NCI-H1092 treated with DMSO at 0.1 percent for 48 hours (cell line): ENCODE measurements at places on chromosomes 4 and X.
A peak's percentile ranks its signal among the peaks of the same experiment; 100 is the strongest.

DNA sequence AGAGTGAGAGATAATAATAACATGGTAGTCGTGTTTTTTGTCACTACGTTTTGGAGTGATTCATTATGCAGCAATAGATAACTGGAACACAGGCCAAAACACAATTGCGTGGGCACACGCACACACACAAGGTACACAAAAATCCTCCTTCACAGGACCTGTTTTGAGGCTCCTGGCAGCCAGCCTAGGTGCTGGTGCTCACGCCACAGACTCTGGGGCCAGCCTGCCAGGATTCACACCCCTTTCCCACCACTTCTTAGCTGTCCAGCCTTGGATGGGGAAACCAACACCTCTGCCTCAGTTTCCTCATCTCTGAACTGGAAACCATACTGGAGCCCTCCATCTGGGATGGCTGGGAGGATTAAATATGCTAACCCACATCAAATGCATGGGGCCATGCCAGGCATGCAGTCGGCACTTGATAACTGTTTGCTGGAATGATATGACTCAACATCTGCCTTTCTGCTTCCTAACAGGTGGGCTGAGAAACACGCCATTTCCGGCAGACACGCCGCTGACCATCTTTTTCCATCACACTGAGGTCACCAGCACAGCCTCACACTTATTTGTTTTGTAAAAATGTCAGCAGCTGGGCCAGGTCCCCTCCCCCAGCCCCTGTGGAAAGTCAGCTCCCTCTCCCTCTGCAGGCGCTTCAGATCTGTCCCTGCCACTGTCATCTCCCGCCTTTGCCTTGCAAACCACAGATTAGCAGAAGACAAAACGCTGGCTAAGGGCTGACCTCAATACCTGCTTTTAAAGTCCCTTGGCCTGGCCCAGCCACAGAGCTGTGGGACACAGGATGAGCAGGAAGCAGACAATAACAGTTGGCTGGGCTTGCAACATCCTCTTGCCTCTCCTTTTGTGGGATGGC lies 237.5 kb downstream of the BCOR start:
- no peak for DNase-seq

DNA sequence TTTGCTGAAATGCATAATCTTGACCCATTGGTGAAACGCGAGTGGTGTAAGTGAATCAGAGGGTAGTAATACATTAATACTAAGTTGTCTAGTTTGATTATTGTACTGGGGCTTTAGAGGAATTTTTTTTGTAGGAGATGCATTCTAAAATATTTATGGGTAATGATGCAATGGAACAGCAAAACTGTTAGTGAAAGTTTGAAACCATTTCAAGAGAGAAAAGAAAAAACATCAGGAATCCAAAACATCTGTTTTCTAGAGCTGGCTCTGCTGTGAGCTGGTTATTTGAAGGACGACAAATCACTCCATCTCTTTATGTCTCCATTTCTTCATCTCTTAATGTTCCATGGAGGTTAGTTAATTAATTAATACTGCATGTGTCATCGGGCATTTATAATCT lies 351.9 kb upstream of the FAT1 start:
- no peak for DNase-seq

GRCh38 chr4:139568206-139568955 lies 12.4 kb upstream of the SETD7 start:
- no peak for DNase-seq

GRCh38 chr4:182000077-182000476 lies 243.1 kb upstream of the TENM3 start:
- DNase-seq, result no peak

DNA sequence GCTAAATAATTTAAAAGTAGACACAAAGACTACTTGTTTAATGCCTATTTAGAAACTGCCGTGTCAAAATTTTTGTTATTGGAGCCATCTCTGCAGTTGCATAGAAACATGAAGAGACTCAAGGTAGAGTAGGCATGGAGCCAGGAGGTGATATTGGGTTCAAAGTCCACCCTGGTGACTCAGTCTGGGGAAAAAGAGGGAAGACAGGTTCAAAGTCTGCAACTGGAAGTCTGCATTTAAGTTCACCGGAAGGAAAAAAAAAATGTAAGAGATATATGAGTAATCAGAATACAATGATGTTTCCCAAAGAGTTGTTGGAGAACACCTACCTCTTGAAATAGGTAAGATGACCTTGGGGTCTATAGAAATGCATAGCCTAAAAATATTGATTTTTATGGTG lies 67.4 kb upstream of the QRFPR start:
- DNase-seq, result no peak

GRCh38 chrX:39397561-39398199 lies 596.4 kb downstream of the MID1IP1 start:
- peak; percentile 77 for DNase-seq

GRCh38 chr4:148007314-148007760 lies 275.4 kb downstream of the ARHGAP10 start:
- no peak for DNase-seq

DNA sequence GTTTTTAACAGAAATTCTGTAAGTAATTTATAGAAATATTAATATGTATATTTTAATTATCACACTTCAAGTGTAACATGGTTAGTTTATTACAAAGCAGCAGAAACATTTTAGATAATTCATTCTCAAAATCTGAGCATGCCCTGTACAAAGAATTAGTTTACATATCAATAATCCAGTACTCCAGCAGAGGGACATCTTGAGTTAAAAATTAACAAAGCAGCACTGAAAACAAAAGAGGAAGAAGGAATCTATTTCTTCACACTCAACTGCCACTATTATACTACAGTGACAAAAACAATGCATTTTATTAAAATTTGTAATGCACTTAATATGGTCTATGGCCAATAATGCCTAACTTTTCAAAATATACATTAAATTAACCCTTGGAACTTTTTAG lies 179.1 kb upstream of the KLHL4 start:
- no peak for DNase-seq

GRCh38 chr4:153817466-153817865 lies 28.6 kb upstream of the SFRP2 start:
- no peak for DNase-seq

- no peak for DNase-seq
Observed at GRCh38 chr4:86521373-86521969, 72.6 kb upstream of the PTPN13 start.

- DNase-seq, result no peak
Observed at GRCh38 chr4:173520921-173521466, 9.0 kb downstream of the HAND2 start.

DNA sequence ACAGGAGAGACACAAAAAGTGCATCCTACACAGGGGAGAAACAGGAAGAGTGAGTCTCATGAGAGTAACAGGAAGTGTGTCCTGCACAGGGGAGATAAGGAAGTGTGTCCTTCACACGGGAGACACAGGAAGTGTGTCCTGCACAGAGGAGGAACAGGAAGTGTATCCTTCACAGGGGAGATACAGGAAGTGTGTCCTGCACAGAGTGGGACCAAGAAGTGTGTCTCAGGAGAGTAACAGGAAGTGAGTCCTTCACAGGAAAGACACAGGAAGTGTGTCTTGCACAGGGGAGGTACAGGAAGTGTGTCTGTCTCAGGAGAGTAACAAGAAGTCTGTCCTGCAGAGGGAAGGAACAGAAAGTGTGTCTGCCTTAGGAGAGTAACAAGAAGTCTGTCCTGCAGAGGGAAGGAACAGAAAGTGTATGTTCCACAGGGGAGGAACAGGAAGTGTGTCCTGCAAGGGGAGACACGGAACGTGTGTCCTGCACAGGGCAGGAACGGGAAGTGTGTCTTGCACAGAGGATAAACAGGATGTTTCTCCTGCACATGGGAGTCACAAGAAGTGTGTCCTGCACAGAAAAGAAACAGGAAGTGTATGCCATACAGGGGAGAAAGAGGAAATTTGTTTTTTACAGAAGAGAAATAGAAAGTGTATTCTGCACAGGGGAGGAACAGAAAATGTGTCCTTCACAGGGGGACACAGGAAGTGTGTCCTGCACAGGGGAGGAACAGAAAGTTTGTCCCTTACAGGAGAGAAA lies 102.0 kb downstream of the ARSF start:
- DNase-seq, result no peak

- no peak for DNase-seq
Observed at GRCh38 chr4:189185810-189186432, 754.8 kb upstream of the FRG1 start.

- DNase-seq, result peak; percentile 59
Observed at GRCh38 chr4:87527431-87528220, 1.6 kb downstream of the SPARCL1 start.

- DNase-seq, result no peak
Observed at GRCh38 chr4:141348573-141348972, 127.9 kb downstream of the ZNF330 start.

GRCh38 chrX:29941287-29941686 lies 274.1 kb upstream of the MAGEB2 start:
- DNase-seq, result no peak

DNA sequence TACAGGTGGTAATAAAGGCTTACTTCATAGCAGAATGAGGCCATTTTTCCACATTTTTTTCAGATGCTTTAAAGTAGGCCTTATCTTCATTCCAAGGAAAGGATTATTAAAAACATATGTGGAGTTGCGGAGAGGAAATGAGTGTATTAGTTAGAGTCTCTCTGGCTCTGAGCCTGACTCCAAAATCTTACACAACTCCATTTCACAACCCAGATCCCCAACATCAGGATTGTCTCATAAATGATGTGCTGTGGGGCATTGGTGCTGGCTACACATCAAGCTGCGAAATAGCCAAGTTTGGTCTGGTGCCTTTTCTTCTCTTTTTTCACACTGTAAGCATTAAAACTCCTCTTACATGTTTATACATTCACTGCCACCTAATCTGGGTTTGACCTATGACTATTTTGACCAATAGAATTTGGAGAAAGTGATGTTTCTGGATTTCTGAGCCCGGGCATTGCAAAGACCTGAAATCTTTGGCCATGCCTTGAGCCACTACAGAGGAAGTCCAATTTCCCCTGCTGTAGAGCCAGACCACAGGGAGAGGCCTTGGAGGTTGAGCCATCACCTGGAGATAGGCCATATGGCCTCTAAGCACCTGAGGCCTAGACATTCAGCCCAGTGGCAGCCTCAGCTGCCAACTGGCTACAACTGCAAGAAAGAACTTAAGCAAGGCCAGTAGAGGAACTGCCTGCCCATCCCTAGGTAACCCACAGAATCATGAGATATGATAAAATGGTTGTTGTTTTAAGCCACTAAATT lies 16.7 kb upstream of the SOD3 start:
- DNase-seq, result no peak

DNA sequence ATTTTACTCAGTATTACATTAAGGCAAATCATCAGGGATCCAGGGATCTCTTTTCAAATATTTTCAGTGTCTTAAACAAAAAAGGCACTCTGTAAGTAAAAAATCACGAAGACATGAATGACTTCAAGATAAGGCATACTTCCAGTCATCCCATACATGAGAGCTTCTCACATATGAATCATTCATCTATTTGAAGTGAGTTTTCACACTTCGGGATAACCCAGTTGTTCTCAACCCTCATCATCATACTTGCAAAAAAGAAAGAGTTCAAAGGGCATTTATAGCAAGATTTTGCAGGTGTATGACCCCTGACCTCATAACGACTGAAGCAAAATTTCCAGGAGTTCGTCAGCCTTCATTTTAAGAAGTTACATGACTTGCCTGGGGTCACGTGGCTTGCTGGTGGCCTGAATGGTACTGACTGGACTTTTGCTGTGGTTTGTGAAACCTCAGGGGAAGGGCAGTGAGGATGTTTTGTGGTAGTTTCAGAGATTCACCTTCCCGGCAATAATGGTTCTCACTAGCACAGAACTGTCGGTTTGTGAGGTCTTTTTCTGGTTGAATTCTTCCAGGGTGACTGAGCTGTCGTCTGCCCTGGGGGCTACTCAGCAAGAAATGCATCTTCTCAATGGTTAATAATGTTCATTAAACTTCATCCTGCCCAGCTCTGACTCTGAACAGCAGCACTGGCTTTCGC lies 115.8 kb upstream of the SHISA3 start:
- no peak for DNase-seq

DNA sequence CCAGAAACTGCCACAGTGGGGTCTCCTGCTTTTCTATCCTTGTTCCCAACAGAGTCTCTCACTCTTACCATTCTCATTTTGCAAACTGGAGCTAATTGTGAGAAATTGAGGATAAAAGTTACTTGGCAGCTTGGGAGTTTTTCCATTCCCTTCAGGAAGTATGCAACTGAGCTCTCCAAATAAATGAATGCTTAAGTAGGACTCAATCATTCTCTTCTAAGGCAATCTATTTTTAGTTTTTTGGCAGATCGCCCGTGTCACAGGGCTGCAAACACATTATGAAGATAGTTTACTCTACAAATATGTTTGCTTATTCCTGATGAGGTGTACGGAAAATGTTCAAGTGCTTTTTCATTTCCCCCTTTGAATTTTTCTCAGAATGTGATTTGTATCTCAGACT lies 5.3 kb downstream of the ASB11 start:
- DNase-seq, result peak; percentile 74

DNA sequence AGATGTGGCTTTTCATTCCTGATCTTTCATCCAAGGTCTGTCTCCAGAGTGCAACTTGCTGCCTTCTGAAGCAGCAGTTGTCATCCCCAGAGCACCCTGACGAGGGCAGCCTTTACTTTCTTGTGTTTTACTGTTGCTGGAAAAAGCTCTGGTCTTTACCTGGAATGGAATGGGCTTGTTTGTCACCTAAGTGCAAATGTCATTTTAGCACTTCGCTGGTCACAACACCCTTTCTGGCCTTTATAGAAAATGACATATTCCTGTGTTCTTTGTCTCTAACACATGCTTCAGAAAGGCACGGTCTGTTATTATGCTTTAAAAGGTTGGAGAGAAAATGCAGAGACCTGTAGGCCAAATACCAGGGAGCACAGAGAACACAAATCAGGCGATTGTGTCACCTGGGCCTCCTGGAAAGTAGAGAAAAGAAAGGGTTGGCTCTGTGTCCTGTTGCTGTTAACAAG lies 332.7 kb upstream of the IGFBP7 start:
- peak; percentile 87 for DNase-seq

- DNase-seq, result no peak
Observed at GRCh38 chr4:2076908-2077536, 17.9 kb downstream of the NAT8L start.

- DNase-seq, result no peak
Observed at GRCh38 chr4:53602390-53602789, 11.1 kb upstream of the LNX1 start.

- no peak for DNase-seq
Observed at GRCh38 chr4:181566490-181566889, 676.7 kb upstream of the TENM3 start.

GRCh38 chr4:120769227-120769626 lies 153.3 kb downstream of the PRDM5 start:
- no peak for DNase-seq

- no peak for DNase-seq
Observed at GRCh38 chr4:25154594-25155265, 5.5 kb downstream of the SEPSECS start.

DNA sequence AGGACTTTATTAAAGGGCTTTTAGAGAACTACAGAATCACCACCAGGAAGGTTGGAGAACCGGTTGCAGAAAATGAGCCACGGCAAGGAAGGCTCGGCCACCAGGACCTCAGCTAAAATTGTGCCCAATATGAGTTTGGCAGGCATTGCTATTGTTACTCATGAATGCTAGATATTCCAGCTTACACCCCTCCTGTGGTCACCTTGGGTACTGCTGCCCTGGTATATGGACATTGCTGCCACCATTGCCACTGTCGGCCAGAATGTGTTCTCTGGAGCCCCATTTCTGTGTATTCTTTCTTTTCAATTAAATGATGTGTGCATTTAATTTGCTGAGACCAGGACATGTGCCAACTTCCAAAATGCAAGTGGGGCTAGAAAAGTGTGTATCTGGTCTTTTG lies 626.7 kb upstream of the BOD1L1 start:
- DNase-seq, result no peak

GRCh38 chr4:138200236-138200590 lies 41.9 kb downstream of the SLC7A11 start:
- DNase-seq, result no peak

GRCh38 chr4:41799126-41799525 lies 50.6 kb upstream of the PHOX2B start:
- DNase-seq, result no peak

- no peak for DNase-seq
Observed at GRCh38 chr4:121330180-121330665, 50.6 kb downstream of the QRFPR start.
